Progenitor cell of endocrine pancreas (in vitro differentiated cells): ENCODE measurements at places on chromosomes 3 and 15.

DNA sequence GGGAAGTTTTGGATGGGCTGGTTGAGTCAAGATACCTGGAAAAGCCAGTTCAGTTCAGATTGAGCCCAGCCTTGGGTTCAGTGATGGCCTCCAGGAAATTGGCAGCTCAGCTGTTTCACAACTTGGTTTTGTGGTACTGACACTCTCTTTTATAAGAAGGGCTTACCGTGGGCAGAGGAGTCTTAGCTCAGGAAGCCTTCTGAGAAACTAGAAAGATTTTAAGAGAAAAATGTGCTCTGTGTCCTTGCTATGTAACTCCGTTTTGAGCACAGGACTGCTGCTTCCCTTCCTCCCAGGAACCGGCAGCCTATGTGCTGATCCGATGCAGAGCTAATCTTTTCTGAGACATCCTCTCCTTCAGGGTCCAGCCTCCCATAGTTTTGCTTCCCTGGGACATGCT lies 46.6 kb upstream of the RASGRP1 start:
- no peak for DNase-seq

- no peak for DNase-seq
Observed at GRCh38 chr15:45377609-45378148, 665 bp downstream of the GATM start.

- no peak for DNase-seq
Observed at GRCh38 chr3:150764566-150764965, 1.6 kb upstream of the SIAH2 start.

- DNase-seq: no peak
Observed at GRCh38 chr3:120634539-120634938, 38.4 kb downstream of the NDUFB4 start.
